ENCODE measurements at places on chromosomes 1 and 21.

DNA sequence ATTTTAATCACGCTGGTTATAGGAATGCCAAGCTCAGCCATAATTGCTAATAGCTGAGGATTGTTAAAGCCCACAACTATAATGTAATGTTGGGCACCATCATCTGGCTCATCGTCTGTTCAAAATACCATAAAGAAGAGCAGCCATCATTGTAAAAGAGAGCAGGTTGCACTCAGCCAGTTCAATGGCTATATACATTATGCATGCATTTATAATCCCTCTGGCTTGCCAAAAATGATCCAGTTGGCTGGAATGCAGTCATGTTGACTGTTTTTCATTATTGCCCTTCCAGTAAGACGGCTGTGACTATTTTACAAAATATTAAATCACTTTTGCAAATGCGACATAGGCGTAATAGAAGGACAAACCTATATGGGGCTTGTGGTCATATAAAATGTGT, 85.3 kb downstream of the SPAG17 start:
- DNase-seq, result no peak

DNA sequence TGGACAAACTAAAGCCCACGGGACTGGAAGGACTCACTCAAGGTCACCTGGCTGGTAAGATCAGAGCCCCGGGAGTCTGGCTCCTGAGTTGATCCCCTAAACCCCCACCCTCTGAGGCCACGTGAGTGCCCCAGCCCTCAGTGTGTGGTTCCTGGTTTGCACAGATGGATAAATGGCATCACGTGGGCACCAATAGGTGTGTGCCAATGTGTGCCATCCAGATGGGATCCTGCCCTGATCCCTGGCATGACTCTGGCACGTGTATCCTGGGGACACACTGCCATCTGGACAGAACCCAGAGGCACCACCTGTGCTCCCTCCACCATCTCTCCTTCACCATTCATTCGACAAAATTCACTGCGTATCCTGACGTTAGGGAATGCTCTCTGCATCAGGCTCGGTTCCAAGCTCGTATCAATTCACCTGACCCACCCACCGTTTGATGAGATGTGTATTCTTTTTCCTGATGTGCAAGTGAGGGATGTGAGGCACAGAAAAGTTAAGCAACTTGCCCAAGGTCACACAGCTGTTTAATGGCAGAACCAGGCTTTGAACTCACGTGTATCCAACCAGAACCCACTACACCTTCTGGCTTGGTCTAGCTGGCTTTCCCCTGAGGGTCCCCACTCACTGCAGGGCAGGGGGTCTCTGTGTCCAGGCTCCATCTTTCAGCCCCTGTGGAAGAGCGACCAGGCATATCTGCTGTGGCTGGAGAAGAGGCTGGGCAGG, 49.8 kb upstream of the PAX7 start:
- no peak for DNase-seq

- DNase-seq, result no peak
Measured at GRCh38 chr1:5239911-5240310, 585.5 kb downstream of the AJAP1 start.

DNA sequence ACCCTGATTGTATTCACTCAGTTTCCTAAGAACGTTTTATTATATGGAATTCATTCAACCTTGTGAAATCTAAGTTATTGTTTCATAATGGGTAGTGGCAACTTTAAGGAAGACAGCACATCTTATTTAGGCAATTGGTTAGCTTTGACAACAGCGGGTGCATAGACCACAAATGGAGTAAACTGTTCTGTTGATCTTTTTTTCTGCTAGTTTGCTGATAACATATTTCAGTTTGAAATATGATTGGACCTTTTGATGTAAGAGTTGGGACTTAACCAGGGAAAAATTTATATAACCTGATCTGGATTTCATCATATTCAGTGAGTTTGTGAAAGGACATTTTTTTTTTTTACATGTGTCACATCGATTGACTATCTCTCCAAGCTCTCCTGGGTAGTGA, 151.7 kb downstream of the HLX start:
- DNase-seq, result no peak

- no peak for DNase-seq
Measured at GRCh38 chr1:247443641-247444040, 14.3 kb downstream of the OR2B11 start.

DNA sequence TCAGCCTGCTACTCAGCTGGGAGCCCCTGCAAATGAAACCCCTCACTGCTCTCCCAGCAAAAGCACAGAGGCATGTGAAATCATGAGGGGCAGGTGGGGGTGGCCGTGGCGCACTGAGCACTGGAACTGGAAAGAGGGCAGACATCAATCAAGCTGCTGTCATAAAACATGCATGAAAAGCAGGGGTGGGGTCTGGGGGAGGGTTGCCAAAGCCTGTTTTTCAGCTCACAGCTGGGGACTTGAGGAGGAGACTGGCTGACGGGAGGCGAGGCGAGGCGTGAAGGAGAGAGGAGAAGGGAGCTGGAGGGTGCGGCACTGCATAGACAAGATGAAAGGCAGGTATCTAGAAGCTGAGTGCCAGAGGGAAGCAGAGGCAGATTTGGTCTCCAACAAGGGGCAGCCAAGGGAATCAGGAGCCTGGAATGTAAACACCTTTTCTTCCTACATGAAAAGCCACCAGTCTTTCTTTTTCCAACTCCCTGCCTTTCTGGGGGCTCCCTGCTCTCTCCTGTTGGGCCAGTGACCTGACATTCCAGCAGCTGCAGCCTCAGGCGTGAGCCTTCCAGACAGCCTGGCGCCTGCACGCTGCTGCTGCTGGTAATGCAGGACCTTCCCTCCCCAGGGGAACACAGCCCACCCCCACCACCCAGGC, 87.0 kb downstream of the NMNAT2 start:
- DNase-seq, result no peak

DNA sequence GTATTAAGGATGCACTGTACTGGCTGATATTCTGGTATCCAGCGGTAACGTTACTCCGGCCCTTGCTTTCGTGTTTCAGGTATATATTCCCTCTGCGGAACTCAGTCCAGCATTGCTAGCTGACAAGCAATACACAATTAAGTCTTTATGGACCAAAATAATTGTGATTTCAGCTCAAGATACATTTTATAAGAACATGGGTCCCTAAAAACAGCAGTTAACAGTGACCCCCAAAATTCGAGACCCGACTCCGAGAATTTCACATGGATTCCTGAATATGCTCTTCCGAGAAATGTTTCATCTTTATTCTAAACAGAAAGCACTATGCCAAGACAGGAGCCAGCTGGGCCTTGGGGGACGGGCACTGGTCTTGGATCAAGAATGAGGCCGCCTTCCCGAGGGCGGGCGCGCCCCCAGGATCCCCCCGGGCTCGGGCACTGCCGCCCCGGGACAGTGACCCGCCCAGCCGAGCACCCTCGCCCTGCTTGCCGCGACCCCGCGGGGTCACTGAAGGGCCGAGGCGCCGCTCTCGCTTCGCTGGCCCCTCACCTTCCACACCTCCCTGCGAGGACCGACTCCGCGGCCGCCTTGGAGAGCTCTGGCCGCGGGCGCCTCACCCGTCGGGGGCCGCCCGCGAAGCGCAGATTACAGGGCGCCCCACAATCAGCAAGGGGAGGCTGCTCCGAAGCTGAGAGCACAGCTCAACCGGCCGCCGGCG, 610 bp downstream of the SCYL3 start:
- DNase-seq, result no peak

DNA sequence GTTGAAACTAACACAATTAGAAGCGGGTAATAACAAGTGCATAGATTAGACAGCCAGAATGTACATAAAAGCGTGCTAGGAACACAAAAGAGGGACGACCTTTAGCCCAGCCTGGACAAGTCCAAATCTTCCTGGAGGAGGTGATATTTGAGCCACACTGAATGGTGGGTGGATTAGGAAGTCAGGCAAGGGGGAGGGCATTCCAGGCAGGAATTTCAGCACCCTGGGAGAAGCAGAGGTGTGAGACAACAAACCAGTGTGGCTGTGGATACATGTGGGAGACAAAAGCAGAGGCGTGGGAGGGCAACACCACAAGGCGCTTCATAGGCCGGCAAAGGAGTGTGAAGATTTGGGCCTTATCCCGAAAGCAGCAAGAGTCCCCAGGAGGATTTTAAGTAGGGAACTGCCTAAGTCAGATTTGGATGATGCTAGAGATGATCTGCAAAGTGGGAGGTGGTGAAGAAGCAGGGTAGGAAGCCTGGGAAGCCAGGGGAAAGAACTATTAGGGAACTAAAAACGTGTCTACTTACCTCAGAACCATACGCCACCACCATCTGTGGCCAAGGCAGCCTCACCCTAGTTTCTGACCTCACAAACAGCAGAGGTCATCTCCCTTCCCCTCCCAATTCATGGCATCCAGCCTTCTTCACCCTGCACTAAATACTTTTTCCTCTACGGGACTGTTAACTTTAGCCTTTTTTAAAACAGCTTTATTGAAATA, 81.8 kb downstream of the GLUL start:
- DNase-seq, result no peak

GRCh38 chr1:77680173-77680572, 2.3 kb downstream of the ZZZ3 start:
- DNase-seq, result no peak

DNA sequence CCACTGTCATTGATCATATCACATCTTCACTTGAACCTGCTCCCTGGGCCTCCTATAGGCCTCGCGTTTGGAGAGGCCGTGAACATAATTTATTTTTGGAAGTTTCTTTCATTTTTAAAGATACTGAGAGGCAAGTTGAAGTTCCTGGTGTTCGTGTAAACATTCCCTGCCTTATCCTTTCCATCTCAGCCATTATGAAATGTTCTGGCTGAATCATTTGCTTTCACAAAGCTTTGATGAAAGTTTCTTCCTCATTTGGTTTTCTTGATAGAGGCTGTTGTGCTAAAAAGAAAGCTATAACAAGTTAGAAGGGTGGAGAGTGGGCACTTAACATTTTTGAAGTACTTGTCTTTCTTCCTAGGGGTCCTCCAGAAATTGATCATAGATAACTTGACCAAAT, 15.5 kb downstream of the CAMTA1 start:
- DNase-seq, result no peak

- no peak for DNase-seq
Measured at GRCh38 chr1:97680894-97681293, 239.9 kb downstream of the DPYD start.

GRCh38 chr1:212290608-212291007, 5.4 kb downstream of the PPP2R5A start:
- DNase-seq, result no peak

- DNase-seq, result no peak
Measured at GRCh38 chr1:223521150-223521549, 127.9 kb downstream of the CCDC185 start.

DNA sequence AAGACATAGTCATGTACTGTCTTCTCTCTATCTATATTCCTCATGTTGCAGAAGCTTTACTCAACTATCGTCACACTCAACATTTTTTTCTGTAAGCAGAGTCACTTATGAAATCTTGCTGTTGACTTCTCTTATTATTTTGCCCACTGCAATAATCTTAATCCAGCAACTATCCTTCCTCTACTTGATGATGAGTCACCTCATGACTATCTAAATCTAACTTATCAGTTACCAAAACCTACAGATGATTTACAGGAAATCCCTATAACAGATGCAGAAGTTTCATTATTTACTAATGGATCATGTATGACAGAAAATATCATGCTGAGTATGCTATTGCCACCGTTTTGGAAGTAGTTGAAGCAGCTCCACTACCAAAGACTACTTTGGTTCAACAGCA, 378.9 kb downstream of the DUSP10 start:
- no peak for DNase-seq

- no peak for DNase-seq
Measured at GRCh38 chr1:51423073-51423821, 92.9 kb upstream of the TTC39A start.

DNA sequence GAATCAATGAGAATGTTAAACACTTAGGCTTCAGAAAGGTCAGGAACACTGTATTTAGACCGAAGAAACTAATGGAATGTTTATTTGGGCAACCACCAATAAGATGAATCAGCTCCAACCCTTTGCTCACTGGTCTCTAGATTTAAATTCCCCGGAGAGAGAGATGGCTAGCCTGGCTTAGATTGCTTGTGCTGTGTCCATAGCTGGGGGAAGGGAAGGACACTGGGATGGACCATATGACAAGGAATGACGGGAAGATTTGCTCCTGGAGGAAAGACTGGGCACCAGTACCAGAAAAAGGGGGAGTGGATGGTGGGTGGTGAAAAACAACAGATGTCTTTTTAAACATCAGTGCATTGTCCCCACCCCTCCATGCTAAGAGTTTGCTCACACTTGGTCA, 426.6 kb downstream of the DUSP10 start:
- DNase-seq, result no peak

GRCh38 chr1:233143241-233143640, 152.3 kb downstream of the PCNX2 start:
- no peak for DNase-seq

- no peak for DNase-seq
Measured at GRCh38 chr1:199667089-199667488, 360.4 kb upstream of the NR5A2 start.

- DNase-seq, result no peak
Measured at GRCh38 chr1:229150518-229150917, 120.4 kb upstream of the RAB4A start.

- no peak for DNase-seq
Measured at GRCh38 chr1:179598631-179599030, 7.0 kb downstream of the TDRD5 start.

GRCh38 chr1:22646384-22646783, 3.0 kb downstream of the C1QC start:
- no peak for DNase-seq

DNA sequence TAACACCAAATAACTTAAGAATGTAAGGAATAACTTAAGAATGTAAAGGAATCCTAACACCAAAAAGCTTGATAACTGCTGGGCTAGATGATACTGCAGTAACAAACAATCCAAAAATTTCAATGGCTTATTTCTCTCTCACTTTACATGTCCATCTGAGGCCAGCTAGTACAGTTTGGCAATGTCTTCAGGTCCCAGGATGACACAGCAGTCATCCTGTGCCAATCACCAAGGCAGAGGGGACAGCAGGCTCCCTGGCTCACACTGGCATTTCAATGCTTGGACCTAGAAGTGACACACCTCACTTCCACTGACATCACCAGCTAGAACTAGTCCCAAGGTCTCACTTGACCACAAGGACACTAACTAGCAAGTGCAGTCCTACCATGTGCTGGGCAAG, 15.3 kb downstream of the DNAJC11 start:
- DNase-seq, result no peak

DNA sequence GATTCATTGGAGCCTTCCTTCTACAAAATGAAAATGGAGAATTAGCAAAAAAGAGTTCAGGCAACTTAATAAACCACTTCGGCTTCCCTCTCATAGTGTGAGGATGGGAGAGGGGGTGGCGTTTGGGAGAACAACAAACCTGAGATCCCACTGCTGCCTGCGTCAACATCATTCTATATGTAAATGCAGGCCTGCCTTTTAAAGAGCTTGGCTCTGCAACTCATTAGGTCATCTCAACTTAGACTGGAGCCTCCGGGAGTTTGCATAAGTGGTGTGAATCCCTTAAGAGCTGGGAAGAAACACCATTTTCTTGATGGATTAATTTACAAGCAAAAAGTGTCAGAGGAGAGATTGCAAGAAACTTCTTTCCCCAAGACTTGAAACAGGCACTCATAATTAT, 127.6 kb upstream of the DAB1 start:
- DNase-seq, result no peak

- no peak for DNase-seq
Measured at GRCh38 chr1:245550720-245551043, 395.9 kb downstream of the KIF26B start.

GRCh38 chr1:41418857-41419583, 57.8 kb downstream of the FOXO6 start:
- no peak for DNase-seq
